Left ventricle myocardium inferior (tissue), 1 donor: ENCODE measurements at places on chromosomes 7 and 10. TPM values are rescaled to one million over a fixed set of nuclear protein-coding genes. Genes with fewer than 3 reads are reported as not detected.
A peak's percentile ranks its signal among the peaks of the same experiment; 100 is the strongest.

DNA sequence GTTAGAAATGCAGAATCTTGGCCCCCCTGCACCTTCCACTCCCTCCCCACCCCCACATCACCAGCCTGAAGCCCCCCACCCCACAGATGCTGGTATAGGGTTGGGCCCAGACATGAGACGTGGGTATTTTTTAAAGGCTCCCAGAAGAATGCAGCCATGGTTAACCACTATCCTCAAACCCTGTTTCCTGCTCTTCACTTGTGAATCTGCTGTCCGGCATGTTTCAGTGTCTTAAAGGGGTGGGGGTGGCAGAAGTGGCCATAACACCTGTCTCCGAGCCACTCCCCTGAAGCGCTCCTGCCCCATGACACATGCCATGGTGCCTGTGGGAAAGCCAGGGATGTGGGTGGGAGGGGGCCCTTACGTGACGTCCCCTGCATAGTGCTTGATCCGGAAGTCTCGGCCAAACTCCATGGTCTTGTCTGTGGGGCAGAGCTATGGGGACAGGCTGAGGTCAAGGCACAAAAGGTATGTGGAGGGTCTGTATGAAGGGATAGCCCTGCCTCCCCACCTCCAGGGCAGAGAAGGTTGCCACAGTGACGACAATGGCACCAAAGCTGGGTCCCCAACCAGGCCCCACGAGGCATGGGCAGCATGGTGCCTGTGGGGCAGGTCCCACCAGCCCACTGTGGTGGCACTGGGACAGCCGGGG, 9.6 kb downstream of the MYO1G start:
- DNase-seq: no peak

- DNase-seq: no peak
These were observed 32.9 kb downstream of the CELF2 start for GRCh38 chr10:11050301-11051287.

- DNase-seq: peak; percentile 42
These were observed 864 bp downstream of the CDCA7L start for GRCh38 chr7:21944616-21945453.

The FMC1 gene
- 49.0 TPM for total RNA-seq

- no peak for DNase-seq
These were observed 24.9 kb upstream of the WDFY4 start for GRCh38 chr10:48659790-48660189.

GRCh38 chr10:71675295-71675970, 44.1 kb downstream of the C10orf105 start:
- DNase-seq: no peak

The REEP3 gene
- total RNA-seq: 18.2 TPM

- no peak for DNase-seq
These were observed 65.2 kb downstream of the GBF1 start for GRCh38 chr10:102310361-102311024.

DNA sequence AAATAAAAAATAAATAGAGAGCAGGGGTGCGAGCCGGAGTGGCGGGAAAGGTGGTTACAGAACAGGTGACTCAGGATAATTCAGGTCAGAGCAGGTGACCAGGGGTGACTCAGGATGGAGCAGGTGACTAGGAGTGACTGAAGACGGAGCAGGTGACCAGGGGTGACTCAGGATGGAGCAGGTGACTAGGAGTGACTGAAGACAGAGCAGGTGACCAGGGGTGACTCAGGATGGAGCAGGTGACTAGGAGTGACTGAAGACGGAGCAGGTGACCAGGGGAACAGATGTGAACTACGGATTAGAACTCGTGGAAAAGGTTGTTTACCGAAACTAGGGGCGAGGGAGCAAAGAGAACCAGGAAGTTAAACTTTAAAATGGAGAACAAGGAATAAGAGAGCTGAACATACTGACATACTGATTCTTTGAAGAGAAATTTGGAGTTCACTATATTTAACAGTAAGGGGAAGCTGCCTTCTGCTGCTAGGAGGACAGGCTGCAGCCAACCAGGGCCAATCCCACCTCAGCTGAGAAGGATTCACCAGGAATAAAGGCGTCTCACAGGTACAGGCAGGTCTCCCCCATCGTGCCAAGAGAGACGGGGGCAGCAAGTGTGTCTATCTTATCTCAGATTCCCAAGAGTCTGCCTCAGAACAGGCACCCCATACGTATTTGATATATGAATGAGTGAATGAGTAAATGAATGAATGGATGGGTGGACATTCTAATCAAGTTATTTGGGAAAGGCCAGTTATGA, 101.3 kb downstream of the CPXM2 start:
- DNase-seq: no peak

The IRF5 gene
- total RNA-seq: 2.2 TPM
